Esophagus squamous epithelium (tissue), 5 donors: ENCODE measurements at places on chromosomes 5 and 9. TPM values are rescaled to one million over a fixed set of nuclear protein-coding genes. Genes with fewer than 3 reads are reported as not detected.

Gene GARIN3
- total RNA-seq = not detected

DNA sequence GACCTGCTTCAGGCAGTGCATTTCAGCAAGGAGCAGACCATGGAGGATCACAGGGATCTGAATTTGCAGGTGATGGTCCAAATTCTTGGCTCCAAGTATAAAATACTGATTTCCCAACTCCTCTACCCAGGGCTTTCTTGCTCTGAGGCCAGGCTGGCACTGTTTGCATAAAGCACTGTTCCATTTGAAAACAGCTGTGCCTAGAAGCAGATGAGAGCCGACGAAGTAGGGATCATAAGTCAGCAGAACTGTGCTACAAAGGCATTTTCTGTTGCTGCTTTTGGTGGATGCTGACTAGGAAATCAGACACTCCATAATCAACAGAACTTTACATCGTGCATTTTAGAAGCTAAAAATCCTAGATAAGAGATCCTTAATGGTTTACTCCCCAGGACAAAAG lies 126.4 kb downstream of the MAT2B start:
- DNase-seq = no peak

DNA sequence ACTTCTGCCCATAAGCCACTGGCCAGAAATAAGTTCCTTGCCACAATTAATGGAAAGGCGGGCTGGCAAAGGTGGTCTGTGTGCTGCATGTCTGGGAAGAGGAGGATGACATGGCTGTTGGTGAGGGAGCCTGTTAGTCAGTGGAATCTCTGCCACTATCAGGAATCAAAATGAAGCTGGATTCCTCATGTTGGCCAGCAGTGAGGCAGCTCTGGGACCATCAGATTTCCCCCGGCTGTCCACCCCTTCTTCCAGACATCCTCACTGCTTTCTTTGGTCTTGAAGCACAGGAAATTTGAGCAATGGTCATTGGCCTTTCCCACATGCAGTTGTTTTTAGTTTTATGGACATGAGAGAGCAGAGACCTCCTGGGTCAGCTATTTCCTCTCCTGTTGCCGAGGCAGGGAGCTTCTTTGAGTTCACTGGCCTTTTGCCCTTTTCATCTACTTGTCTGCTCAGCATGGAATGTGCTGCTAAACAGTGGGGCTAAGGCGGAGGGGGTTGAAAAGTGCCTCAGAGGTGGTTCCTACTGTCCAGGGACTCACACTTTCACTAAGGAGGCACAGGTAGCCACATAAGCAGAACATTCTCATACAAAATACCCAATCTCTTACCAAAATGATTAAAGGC lies 34.8 kb upstream of the NEURL1B start:
- DNase-seq = no peak

DNA sequence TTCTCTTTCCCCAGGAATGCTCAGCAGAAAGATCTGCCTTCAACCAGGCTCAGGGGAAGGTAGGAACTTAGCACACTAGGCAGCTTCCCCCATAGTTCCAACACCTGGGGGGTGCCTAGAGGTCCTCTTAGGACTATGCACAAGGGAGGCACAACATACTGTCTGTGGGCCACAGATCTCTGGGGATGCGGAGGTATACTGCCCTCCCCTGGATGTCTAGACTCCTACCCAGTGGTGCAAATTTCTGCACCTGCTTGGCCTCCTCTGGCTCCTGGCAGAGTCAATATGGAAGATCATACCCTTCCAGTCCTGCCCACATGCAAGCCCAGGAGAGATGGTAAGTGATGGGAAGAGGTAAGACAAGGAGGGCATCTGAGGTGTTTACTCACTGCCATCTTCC lies 247.5 kb upstream of the DAPK1 start:
- DNase-seq = no peak

DNA sequence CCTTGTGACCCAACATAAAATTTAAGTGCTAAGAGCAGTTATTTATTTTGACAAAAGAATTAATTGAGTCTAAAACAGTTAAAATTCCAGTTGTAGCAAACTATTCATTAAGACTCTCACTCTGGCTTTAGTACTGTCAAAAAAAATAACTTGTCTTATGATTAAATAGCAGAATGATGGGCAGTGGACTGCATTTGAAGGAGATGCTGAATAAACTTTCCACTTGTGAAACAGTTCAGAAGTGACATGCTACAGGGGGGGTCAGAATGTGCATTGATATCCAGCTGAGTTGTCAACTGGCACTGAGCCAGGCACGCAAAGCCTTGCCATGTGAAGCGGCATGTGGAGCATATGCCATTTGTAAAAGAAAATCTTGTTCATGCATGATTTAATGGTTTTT lies 76.0 kb downstream of the FCHO2 start:
- DNase-seq = no peak

GRCh38 chr5:176187276-176188062 lies 50.8 kb upstream of the SIMC1 start:
- no peak for DNase-seq

DNA sequence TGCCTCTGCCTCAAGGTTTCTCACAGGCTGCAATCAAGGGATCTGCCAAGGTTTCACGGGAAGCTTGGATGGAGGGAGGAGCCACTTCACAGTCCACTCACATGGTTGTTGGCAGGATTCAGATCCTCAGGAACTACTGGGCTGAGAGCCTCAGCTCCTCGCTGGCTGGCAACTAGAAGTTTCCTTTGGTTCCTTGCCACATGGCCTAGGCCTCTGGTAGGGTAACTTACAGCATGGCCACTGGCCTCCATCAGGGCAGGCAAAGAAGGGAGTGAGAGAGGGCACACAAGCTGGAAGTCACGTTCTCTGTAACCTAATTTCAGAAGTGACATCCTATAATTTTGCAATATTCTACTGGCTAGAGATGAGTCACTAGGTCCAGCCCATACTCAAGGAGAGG lies 32.2 kb downstream of the SPOCK1 start:
- no peak for DNase-seq

DNA sequence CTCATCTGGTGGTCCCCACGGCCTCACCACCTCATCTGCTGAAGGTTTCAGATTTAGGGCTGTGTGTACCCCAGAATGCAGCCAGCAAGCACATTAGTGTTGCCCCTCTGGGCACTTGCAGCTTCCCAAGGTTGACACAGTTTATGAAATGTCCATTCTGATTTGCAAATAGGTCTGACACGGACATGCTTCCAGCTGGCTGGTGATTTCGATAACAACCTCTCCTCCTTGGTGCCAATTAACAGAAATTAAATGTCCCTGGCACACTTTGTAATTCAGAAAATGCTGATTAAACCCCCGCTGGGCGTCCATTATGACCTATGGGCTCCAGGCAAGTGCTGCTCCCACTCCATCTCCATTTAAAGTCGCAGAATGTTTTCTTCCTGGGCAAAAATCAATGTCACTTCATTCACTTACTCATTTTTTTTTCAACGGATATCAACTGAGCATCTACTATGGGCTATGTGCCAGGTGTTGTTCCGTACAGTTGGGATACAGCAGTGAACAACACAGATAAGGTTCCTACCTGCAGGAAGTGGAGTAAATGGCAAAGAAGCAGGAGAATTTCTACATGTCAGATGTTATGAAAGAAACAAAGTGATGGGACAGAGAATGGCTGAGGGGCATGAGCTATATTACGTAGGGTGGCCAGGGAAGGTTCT lies 32.0 kb downstream of the PLAC8L1 start:
- no peak for DNase-seq

GRCh38 chr5:61327760-61328753 lies 4.0 kb upstream of the ZSWIM6 start:
- no peak for DNase-seq
